T-cell (primary cell): ENCODE measurements at places on chromosomes 4 and X. TPM values are rescaled to one million over a fixed set of nuclear protein-coding genes. Genes with fewer than 3 reads are reported as not detected.

TMLHE gene
- 13.5 TPM for total RNA-seq

NONO gene
- total RNA-seq: 322 TPM

DNA sequence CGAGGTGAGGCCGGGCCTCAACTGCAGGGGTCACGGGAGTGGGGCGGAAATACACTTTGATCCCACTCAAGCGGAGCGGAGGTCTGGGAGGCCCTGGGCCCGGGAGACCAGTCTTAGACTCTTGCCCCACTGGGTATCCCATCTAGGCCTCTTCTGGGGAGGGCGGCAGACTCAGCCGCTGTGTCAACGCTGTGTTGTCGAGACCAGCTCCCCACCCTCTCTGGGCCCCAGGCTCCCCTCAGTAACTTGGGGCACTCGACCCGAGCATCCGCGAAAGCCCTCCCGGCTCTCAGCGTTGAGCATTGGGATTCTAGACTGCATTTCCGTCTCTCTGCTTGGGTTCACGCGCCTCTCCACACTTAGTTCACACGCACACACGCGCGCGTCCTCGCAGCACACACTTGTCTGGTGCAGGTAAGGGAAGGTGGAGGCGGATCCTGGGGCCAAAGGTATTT lies 1.7 kb downstream of the NKX3-2 start:
- no peaks in the 10 kb centered on the region for H3K36me3 ChIP-seq
- H3K4me1 ChIP-seq: peaks cover 4% of the 10 kb centered on the region
- no peak for DNase-seq
- no peak overlapping the region for H3K27ac ChIP-seq
- peaks cover 87% of the 10 kb centered on the region for H3K27me3 ChIP-seq
- peak overlapping the region; percentile 39 for H3K4me3 ChIP-seq

CSAG1 gene
- not detected for total RNA-seq

AMER1 gene
- total RNA-seq: 3.6 TPM

DTHD1 gene
- 7.9 TPM for total RNA-seq

GRCh38 chrX:153635788-153636668 lies 11.0 kb upstream of the DUSP9 start:
- H3K36me3 ChIP-seq: no peaks in the 10 kb centered on the region
- no peak overlapping the region for H3K27ac ChIP-seq
- H3K4me1 ChIP-seq: no peaks in the 10 kb centered on the region

ERCC6L gene
- total RNA-seq: 0.30 TPM

IL2RG gene
- total RNA-seq: 312 TPM

SPACA5 gene
- total RNA-seq: not detected

AFM gene
- 0.18 TPM for total RNA-seq
